ENCODE measurements at places on chromosomes 16 and 17.

DNA sequence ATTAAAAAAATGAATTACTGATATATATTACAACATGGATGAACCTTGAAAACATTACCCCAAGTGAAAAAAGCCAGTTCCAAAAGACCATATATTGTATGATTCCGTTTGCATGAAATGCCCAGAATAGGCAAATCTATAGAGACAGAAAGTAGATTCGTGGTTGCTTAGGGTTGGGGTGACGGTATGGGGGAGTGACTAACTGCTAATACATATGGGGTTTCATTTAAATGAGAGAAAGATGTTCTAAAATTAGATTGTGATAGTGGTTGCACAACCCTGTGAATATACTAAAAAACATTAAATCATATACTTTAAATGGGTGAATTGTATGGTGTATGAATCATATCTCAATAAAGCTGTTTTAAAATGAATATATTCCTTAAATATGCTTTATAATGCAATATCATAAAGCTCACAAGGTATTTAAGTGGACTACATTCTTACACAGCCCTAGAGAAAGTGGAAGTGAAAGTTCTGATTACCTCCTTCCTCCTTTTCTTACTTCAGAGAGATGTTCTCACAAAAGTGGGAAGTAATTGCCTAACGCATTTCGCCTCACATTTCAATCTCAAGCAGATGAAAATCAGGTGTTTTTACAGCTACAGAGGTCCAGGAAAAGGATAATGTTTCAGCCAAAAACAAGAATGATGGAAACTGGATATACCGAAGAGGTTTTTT, 142.7 kb upstream of the GNAO1 start:
- no peak for DNase-seq

- DNase-seq = no peak
Observed at GRCh38 chr17:78940708-78941107, 15.5 kb upstream of the TIMP2 start.

GRCh38 chr17:5513628-5514027, 27.3 kb downstream of the MIS12 start:
- DNase-seq = no peak

GRCh38 chr17:15436473-15437302, 30.7 kb downstream of the CDRT4 start:
- peak; percentile 2 for DNase-seq

GRCh38 chr16:23833960-23834685, 1.7 kb upstream of the PRKCB start:
- DNase-seq = no peak

GRCh38 chr16:52254746-52255145, 292.2 kb downstream of the TOX3 start:
- DNase-seq = no peak

DNA sequence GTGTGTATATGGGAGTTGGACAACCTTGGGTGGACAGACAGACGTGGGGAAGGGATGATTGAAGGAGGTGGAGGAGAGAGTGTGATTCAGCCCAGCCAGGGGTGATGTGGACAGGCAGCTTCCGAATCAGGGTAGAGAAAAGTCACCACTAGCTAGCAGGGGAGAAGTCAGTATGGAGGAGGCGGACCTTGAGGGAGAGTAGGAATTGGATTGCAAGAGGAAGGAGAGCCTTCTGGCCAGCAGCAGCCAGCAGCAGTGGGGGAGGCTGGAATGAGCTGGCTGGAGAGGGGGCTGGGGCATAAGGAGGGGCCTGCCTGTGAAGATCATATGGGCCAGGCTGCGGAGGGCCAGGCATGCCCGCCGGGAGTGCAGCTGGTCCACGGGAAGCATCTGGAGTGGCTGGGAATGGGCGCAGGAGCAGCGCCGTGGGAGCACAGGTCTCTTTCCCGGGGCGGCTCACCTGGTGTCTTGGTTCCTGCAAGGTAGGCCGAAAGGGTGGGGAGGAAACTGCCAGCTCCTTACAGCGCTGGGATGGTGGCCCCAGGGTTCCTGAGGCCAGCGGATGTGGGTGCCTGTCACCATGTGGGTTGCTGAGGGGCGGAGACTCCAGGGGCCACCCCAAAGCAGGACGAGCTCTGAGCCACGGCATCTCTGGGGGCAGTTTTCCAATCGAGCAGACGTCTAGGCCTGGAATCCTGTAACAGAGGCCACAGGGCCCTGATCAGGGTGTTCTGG, 235.3 kb downstream of the SEC14L1 start:
- no peak for DNase-seq

Data from NCI-H187 (cell line).